ENCODE measurements at places on chromosomes 1 and 21.

GRCh38 chr1:155499953-155500639 lies 62.5 kb downstream of the ASH1L start:
- DNase-seq: no peak

- no peak for DNase-seq
These were observed at the start of gene CLDN8 for GRCh38 chr21:30216041-30216723. Gene CLDN8, minus strand, starts transcription at chr21:30216097. Its CDS starts 172 bp downstream, at chr21:30215925.

DNA sequence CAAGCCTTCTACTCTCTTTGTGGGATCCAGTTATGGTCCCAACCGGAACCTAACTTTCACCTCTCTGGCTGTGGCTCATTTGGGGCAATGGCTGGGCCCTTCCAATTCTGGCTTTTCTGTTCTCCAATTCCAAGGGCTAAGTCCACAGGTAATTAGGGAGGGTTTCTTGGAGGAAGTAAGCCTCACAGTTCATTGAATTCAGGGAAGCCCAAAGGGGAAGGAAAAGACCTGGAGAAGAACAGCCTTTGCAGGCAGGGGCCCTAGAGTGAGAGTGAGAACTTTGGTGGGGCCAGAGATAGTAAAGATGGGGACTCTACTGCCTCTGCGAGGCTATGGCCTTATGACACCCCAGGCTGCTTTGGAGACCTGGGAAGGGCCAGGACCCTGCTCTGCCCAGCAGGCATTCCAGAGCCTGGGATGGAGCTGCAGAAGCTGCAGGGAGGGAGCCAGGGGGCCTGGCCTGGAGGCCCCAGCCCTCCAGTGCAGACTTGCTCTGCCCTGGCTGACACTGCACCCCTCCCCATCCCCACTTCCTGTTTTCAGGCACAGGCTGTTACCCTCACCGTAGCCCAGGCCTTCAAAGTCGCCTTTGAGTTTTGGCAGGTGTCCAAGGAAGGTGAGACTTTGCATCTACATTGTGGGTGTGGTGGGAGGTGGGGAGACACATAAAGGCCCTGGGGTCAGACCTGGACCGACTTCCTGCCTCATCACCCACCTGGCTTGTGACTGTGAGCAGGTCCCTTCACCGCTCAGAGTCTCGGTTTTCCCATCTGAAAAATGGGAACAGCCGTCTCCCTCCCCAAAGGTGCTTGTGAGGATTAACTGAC lies 18.9 kb downstream of the LDLRAP1 start:
- DNase-seq: no peak

- DNase-seq: no peak
These were observed 27.9 kb downstream of the MORC3 start for GRCh38 chr21:36347962-36348328.

GRCh38 chr1:209609041-209609790 lies 25.7 kb downstream of the CAMK1G start:
- no peak for DNase-seq

DNA sequence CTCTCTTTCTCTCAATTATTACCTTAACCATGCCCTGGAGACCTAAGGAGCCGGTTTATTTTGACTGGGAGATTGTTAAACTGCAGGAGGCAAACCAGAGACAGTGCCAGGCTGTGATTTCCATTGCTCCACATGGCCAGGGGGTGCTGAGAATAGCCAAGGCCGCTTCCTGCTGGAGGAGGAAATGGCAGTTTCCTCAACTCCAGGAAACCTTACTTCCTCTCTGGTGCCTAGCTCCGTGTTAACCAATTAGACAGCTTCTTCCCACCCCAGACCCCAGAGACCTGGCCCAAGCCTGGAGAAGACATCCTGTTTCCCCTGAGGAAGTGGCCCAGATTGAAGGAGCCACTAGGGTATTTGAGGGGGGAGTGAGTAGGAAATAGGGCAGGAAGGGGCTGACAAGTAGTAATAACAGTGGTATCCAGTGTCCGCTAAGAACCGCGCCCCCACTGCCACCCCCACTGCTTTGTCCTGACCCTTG lies 161.2 kb downstream of the PLPP3 start:
- no peak for DNase-seq

DNA sequence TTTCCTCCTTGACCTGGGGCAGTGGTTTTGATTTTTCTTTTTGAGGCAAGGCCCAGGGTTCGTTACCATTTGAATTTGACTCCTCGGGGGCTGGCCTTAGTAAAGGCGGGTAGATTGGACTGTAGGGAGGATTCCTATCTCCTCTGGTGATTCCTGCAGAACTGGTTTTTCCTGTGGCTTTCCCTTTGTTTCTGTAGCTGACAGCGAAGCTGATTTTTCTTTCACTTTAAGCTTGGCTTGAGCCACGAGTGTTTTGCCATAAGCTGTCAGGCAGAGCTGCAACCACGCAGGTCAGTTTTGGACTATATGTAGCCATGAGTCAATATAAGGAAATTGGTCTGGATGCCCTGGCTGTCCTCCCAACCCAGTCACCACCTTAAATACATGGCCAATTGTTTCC lies 28.7 kb upstream of the KCNJ15 start:
- no peak for DNase-seq

DNA sequence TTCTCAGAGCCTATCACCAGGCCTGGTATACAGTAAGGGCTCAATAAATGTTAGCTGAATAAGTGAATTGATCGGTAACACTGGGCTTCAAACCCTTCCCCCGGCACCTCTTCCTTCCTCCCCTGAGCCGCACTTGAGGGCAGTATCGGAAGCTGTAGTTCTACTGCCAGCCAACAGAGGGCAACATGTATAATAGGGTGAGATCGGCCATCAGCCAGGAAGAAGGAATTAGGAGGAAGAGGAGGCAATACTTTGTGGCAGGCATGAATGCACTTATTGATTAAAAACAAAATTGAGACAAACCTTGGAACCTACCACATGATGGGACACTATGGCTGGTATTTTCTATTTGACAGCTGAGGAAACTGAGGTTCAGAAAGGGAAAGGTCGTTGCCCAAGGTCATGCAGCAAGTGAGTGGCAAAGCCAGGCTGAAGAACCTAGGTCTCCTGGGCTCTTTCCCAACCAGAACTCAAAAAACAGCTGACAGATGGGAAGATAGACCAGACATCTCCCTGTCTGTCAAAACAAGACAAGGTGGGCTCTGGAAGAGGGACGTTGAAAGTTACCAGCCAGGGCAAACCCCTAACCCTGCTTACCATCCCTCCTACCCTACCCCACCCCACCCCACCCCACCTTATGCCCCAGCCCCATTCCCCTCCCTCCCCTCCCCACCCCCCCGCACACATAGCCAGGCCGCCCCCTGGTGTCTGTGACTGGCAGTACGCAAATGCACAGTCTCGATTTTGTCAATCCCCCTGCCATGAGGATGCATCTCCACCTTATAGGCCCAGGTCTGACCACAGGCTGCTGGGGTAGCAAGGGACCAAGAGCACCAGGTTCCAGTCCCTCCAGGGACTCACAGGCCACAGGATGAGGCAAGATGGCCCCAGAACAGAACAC lies 107.3 kb upstream of the RUNX3 start:
- DNase-seq: no peak

DNA sequence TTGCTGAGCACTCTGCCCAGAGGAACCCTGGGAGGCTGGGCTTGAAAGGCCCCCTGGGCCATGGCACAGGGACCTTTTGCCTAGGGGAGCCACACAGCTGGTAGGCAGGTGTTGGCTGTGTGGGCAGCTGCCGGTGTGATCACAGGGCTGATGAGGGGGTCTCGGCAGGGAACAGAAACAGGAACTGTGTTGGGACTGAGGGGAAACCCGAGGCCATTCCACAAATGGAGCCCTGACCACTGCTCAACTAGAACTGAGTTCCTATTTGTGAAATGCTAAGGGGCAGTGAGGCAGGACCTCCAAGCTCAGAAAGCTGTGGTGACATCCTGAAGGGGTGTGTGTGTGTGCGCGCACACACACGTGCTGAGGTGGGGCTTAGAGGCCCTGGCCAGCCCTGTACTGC lies 6.4 kb upstream of the THEM5 start:
- no peak for DNase-seq

- DNase-seq: no peak
These were observed 123.2 kb downstream of the NR5A2 start for GRCh38 chr1:200150721-200151120.

DNA sequence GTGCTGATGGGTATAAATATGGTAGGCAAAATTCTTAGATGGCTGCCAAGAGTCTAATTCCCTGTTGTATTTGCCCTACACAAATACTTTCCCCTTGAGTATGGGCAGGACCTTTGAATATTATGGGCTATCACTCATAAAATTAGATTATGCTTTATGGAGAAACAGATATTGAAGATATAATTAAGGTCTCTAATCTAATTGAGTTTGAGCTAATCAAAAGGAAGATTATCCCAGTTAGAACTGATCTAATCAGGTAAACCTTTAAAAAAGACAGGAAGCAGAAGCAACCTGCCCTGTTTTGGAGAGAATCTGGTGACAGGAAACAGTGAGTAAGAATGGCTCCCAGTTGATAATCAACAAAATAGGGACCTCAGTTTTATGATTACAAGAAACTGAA lies 609.0 kb upstream of the PRMT6 start:
- DNase-seq: no peak

GRCh38 chr1:8458607-8459006 lies 140.7 kb downstream of the SLC45A1 start:
- DNase-seq: no peak

Measured in ascending aorta (tissue), 2 donors.